ENCODE measurements at places on chromosomes 2 and 18.

- DNase-seq = peak; percentile 94
Observed at GRCh38 chr2:218979846-218980734, 4.9 kb downstream of the FEV start.

- no peak for DNase-seq
Observed at GRCh38 chr2:46518861-46519260, 39.5 kb downstream of the TMEM247 start.

DNA sequence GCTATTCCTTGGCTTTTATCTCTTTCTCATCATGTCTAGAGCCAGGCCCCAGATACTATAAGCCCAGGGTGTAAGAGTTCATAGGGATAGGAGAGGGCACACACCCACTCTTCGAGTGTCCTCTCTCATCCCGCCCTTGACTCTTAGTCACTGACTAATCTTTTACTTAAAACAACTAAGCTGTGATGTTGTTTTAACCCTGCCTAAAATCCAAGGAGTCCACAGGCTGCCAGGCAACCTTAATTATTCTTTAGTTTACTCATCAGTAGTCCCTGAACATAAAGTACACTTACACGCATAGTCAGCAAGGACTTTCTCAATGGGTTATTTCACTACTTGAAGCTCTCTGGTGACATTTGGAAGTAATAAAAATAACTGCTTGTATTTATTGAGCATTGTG lies 28.4 kb downstream of the GREB1L start:
- DNase-seq = no peak

GRCh38 chr2:98463551-98463971 lies 18.9 kb downstream of the INPP4A start:
- DNase-seq = peak; percentile 63

GRCh38 chr2:162928356-162928755 lies 89.8 kb upstream of the KCNH7 start:
- no peak for DNase-seq

DNA sequence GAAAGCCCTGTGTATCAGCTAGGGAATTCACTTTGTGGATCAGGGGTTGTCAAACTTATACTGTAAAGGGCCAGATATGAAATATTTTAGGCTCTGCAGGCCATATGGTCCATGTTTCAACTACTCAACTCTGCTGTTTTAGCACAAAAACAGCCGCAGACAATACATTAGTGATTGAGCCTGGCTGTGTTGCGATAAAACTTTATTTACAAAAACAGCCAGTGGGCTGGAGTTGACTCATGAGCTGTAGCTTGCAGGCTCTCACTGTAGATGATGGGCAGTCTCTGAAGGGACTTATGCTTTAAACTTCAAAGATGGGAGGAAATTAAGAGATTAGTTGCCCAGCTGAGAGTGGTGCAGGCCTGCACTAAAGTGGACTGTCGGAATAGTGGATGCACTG lies 33.1 kb downstream of the WDR7 start:
- DNase-seq = no peak

- no peak for DNase-seq
Observed at GRCh38 chr18:52077251-52077983, 262.6 kb upstream of the DCC start.

DNA sequence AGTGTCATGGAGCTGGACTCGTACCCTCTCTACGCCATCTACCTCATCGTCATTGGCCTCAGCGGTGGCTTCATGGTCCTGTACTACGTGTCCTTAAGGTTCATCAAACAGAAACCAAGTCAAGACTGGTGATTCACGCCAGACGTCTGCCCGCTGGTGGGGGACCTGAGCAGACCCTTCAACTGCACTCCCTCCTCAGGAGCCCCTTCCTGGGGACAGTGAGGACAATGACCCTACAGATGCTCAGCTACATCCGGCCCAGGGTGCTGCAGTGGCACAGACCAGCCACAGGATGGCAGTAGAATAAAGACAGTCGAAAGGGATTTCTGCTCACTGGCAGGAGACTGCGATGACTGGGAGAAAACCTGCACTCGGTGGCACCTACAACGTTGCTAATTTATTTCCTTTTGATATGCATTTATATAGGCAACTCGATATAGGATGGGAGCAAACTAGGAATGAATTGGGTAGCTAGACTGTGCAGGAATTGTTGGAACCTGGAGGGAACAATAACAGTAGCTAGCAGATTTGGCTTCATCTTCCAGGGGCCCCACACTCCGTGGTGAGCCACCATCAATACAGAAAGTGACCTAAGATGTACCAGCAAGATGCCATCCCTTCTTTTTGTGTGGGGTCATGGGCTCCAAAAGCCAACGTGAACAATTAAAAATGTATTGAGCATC lies 39.2 kb downstream of the ABCG8 start:
- peak; percentile 85 for DNase-seq

- DNase-seq = no peak
Observed at GRCh38 chr18:46042571-46043123, 29.4 kb downstream of the PSTPIP2 start.

- no peak for DNase-seq
Observed at GRCh38 chr18:12479536-12479935, 71.8 kb downstream of the PRELID3A start.

- DNase-seq = no peak
Observed at GRCh38 chr2:155830817-155831579, 501.5 kb downstream of the NR4A2 start.

DNA sequence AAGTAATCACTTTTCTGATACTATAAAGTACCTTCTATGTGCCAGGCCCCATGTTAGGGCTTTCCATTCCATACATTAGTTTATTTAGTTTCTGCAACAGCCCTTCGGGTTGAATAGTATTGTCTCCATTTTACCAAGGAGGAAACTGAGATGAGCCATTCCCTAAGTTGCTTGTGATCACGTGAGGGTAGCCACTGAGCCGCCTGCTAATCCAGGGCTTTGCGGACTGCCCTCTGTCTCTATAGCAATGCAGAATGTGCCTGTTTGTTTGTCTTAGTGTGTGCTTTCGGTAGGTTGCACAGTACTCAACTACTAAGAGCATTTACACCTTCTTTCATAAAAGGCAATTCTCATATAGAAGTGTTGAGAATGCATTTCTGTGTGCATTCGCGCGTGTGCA lies 5.0 kb downstream of the EMILIN2 start:
- no peak for DNase-seq

DNA sequence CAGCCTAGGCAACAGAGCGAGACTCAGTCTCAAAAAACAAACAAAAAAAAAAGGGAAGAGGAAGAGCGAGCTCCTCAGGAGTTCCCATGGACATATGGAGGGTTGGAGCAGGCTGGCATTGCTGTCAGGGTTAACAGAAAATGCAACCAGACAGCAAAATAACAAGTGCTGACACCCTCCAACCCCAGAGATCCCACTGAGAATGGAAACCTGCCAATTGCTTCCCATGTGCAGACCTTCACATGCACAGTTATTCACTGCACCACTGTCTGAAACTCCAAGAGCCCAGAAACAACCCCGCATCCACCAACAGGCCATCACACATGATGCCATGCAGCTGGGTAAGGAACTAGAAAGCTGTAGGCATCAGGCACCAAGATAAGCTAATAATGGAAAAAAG lies 43.5 kb downstream of the TFCP2L1 start:
- peak; percentile 36 for DNase-seq

DNA sequence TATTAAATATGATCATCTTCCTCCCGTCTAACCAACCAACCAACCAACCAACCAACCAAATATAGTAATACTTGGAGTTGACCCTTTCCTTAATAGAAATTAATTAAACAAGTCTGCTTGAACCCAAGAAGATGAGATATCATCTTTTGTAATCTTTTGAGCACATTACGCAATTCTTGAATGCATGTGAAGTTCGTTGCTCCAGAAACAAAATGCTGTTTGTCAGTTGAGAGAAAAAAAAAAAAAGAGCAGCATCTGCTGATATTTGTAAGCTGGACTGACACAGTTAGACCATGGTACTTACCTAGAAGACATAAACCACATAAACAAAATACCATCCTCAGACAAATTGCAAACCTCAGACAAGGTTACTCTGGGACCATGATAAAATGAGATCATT lies 9.2 kb upstream of the SERPINB2 start:
- DNase-seq = no peak

All from activated effector memory CD4-positive, alpha-beta T cell treated with anti-CD3 and anti-CD28 coated beads, Interleukin-2, amount 50 U/mL, for 16 hours (primary cell).